ENCODE measurements at places on chromosomes 7 and 10.
A peak's percentile ranks its signal among the peaks of the same experiment; 100 is the strongest.

DNA sequence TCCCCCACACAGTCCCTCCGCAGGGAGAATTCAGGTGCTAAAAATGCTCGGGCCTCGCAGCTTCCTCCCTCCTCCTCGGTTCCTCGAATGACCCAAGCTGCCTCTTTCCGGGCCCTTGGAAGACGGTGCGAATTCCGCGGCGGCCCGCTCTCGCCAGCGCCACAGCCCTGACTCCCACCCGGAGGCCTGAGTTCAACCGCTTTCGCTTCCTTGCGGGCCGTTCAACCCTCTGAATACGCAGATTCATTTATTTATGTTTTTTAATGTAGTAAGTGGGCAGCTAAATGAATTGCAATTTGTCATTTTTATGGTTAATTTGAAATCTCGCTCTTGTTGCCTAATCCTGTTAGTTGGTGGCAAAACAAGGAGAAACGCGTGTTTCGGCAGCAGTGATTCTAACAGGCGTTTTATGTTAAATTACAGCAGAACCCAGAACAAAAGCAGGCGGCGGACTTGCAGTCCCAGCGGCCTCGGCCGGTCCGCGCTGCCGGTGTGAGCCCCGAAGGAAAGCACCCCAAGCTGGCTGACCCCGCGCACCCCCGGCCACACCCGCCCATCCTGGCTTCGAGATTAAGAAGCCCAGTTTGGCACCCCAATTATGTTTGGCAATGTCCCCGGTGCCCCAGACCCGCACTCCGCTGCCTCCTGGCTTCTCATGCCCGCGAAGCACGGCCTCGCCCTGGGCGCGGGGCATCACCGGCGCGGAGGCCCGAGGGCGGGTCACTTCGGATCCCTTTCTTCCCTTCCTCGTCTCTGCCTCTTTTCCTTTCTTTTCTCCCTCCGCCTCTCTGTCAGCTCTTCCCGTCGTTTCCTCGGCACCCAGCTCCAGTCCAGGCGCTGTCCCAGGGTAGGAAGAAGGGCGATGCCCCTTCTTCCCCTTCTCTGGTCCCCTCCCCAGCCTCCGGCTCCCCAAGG, 75.9 kb downstream of the INSIG1 start:
- peak; percentile 33 for DNase-seq

DNA sequence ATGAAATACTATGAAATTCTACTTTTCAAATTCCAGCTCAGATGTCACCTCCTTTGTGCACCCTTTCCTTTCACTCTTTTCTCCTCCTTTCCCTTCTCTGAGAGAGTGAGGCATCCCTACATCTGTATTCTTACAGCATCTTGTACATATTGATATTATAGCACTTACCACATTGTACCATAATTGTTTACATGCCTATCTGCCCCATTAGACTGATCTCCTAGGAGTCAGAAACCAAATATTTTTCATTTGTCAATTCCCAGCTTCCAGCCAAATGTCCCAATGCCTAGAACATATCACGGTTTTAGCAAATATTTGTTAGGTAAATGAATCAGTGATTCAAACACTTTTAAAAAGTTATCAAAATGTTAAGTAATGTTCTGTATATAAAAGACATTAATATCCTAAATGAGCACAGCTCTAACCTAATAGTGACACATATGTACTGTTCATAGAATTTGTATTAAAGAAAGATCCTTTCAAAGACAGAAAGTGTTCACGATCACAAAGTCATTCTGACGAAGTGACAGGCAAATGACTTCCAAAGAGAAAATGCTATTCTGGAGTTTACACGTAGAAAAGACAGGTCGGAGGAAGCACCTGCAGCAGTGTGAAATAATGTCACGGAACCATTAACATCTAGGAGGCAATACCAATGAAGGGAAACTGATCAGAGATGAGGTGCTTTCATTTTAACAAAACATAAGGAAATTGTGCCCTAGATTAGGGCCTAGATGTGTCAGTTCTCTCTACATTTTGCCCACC, 774.2 kb downstream of the MAGI2 start:
- DNase-seq, result no peak

- DNase-seq, result no peak
Measured at GRCh38 chr7:137846827-137847567, at the start of gene DGKI. Gene DGKI (minus strand): TSS chr7:137846974.

- DNase-seq, result no peak
Measured at GRCh38 chr10:84269773-84270172, 24.9 kb downstream of the RGR start.

DNA sequence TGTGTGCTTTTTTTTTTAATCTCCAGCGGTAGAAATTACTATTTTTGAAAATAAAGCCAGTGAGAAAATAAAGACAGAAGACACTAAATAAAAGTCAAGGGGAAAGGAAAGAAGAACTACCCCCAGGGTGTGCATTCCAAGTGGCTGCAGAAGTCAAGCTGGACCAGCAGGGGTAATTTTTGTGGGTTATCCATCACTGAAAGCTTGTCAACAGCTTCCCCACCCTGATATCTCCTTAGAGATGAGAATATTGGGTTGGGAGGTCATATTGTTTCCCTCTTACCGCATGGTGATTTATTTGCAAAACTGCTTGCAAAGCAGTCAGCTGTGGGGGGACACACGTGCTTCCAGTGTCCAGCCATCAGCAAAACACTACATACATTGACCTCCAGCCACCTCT, 46.4 kb downstream of the FAM107B start:
- DNase-seq, result no peak

GRCh38 chr10:96606216-96606615, 19.4 kb upstream of the TM9SF3 start:
- no peak for DNase-seq

GRCh38 chr10:36066850-36067249, 424.8 kb upstream of the FZD8 start:
- no peak for DNase-seq

DNA sequence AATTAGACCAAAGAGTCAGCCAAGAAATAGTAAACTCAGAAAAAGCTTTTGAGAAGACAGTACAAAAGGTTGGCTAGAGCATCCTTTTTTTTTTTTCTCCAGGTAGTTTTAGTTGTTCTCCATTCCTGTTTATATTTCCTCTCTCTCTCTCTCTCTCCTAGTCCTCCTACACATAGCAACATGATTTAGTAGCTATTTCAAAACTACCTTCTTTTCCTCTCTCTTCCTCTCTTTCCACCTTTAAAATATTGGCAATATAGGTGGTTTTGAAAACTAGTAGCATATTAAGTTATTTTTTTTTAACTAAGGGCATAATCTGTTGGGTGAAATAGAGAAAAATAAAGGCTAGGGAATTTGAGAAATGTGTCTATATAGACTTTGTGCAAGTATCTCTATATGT, 5.0 kb downstream of the SKIDA1 start:
- no peak for DNase-seq

- no peak for DNase-seq
Measured at GRCh38 chr7:88881136-88881535, 85.6 kb upstream of the TEX47 start.

- no peak for DNase-seq
Measured at GRCh38 chr7:43302211-43302711, 189.8 kb downstream of the HECW1 start.

- DNase-seq, result no peak
Measured at GRCh38 chr7:131683536-131684125, 127.2 kb upstream of the PODXL start.

- no peak for DNase-seq
Measured at GRCh38 chr7:118324790-118325449, 100.4 kb downstream of the ANKRD7 start.

- no peak for DNase-seq
Measured at GRCh38 chr7:82507976-82508677, 64.5 kb upstream of the CACNA2D1 start.

- DNase-seq, result no peak
Measured at GRCh38 chr10:131024259-131025131, 287.0 kb downstream of the TCERG1L start.

GRCh38 chr10:6979371-6979770, 399.3 kb upstream of the PRKCQ start:
- DNase-seq, result no peak

- DNase-seq, result no peak
Measured at GRCh38 chr7:98703916-98704315, 86.8 kb downstream of the NPTX2 start.

GRCh38 chr7:37112876-37113275, 335.8 kb downstream of the ELMO1 start:
- DNase-seq, result no peak

DNA sequence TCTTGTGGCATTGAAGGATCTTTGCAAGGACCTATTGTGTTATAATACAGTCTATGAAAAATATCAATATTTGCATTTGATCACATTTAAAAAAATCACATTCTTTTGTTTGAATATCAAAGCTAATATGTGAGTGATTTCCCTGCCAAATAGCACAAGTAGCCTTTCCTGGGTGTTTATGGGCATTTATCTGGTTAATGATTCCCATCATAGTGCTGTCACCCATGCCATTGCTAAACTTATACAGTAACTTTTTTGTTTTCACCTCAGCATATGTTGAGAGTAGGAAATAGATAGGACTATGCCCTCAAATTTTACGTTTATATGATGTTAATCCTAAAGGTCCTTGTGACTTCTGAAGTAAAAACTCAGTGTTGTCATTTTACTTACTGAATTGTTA, 136.9 kb downstream of the CFTR start:
- no peak for DNase-seq

GRCh38 chr10:101902820-101903145, 59.2 kb upstream of the KCNIP2 start:
- DNase-seq, result peak; percentile 17

GRCh38 chr10:106242301-106242700, 922.2 kb downstream of the SORCS1 start:
- DNase-seq, result no peak

GRCh38 chr7:2802101-2802500, 42.0 kb downstream of the GNA12 start:
- no peak for DNase-seq

- no peak for DNase-seq
Measured at GRCh38 chr10:72851509-72851908, 42.0 kb upstream of the OIT3 start.

- peak; percentile 77 for DNase-seq
Measured at GRCh38 chr7:84258628-84259027, 64.0 kb upstream of the SEMA3A start.

GRCh38 chr10:124974131-124974530, 32.2 kb downstream of the ZRANB1 start:
- no peak for DNase-seq

- no peak for DNase-seq
Measured at GRCh38 chr10:33005322-33006301, 47.6 kb upstream of the ITGB1 start.

DNA sequence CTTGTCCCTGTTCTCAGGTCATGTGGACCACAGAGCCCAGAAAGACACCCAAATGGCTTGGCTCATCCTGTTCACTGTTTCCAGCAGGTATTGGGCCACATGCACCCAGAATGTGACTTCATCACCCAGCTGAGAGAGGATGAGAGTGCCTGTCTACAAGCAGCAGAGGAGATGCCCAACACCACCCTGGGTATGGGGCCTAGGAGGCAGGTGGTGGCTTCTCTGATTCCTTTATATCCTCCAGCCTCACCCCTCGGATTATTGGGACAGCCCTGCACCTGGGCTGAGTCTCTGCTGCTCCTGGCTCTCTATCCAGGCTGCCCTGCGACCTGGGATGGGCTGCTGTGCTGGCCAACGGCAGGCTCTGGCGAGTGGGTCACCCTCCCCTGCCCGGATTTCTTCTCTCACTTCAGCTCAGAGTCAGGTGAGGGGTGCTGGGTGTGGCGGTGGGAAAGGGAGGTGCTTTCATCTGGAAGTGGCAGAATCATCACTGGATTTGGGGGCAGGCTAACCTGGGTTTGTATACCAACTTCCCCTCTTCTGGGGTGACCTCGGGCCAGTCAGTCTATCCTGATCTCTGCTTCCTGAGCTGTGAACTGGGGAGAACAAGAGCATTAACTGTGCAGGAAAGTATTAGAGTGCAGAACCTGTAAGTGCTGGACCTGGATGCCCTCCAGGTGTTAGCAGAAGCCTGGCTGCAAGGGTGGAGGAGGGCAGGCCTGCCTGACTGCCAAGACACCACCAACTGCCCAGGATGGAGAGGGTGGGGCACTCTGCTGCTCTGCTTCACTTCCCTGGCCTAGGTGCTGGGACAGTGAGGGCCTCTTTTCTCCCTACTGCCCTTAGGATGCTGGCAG, 5.2 kb downstream of the GHRHR start:
- no peak for DNase-seq

- no peak for DNase-seq
Measured at GRCh38 chr7:8109196-8110022, 140.8 kb downstream of the GLCCI1 start.

DNA sequence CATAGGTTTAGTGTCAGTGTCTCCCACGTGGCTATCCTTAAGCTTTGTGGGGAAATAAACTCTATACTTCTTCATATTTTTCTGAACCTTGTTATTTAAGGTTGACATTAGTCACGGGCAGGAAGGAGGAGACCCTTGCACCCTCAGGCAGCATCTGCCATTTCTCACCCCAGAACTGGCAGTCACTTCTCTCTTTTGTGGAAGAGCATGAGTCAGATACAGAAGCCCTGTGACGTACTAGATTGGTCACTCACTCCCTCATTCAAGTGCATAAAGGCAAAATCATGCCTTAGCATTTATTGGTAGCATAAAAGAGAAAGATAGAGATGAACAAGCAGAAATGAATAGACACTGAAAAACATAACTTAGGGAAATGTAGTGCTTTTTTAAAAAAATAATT, 206.0 kb upstream of the MDFIC start:
- no peak for DNase-seq

GRCh38 chr10:32190890-32191491, 134.8 kb upstream of the KIF5B start:
- DNase-seq, result peak; percentile 1

DNA sequence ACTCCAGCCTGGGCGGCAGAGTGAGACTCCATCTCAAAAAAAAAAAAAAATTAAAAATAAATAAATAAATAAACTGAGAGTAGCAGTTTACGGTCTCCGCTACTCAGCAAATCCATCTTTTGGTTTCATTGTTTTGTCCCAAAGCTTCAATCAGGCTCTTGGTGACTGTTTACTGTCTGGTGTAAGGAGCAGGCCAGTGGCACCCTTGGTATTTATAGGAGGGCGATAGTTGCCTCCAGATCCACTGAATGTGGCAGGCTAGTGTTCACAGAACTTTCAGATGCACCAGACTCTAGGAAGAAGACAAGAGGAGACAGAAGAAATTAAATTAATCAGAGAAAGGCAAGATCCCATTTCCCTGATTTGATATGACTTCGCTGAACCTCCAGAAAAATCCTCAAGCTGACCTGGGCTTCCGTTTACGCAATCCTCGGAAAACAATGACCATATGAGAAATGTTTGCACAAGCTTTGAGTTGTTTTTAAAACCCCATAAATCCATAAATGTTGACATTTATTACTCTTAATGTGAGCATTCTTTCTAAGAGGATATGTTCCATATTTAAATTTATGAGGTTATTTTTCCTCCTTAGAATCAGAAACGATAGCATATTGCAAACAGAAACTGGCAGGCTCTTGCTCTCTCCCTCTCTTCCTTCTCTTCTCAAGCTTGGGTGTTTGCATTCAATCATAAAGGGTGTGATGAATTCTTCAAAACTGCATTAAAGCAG, 7.1 kb upstream of the MUC3A start:
- no peak for DNase-seq

- no peak for DNase-seq
Measured at GRCh38 chr7:122970740-122971725, 24.5 kb downstream of the TAS2R16 start.
